Cortex of kidney (tissue), 1 donor: ENCODE measurements at places on chromosomes 2 and 18.

DNA sequence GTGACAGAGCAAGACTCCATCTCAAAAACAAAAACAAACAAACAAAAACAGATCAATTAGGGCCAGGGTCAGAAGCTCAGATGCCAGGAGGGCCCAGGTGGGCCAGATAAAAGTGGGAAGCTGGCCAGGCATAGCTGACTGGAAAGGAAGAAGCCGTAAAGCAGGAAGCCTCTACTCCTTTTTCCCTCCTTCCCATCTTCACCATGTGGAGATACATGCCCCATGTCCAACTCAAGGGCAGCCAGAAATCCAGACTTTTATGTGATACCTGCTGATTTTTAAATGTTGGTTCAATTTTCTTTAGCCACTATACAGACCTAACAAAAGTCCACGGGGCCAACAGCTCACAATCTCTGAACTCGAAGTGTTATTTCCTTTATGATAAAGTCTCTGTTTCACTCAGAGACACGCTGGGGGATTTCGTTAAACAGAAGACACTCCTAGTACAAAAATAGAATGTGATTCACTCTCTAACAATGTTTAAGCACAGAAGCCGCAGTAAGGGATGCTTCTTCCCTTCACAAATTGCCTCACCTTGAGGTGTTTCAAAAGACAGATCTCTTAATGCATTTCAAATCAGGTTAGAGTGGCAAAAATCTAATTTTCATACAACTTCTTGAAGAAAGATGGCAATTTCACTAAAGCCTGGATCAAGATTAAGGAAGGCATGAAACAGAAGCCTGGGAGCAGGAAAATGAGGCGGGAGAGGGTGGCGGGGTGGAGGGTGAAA lies 14.0 kb downstream of the TMEM247 start:
- DNase-seq, result no peak

DNA sequence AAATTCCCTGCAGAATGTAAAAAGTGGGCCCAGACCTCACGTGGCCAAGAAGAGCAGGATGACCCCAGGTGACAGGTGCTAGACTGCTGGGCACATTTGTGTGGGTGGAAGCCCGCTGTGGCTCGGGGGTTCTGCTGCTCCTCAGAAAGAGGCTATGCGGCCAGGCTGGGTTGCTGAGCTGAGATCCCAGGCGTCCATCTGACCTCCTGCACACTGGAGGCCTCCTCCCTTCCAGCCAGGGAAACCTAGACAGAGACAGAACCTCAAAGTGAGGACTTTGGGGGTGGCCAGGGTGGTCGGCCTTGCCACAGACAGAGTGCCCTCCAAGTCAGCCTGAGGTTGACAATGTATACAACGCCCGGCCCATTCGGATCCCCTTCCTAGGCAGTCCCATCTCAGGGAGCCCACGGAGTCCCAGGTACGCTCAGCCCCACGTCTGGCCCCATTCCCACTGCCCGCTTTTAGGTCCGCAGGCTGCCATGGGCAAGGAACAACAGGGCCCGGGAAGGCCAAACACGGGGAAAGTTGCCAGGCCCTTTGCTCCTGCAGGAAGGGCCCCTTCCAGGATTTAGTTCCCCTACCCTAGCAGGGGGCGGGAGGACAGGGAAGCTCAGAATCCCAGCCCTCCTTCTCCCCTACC lies 75.6 kb downstream of the KIAA2012 start:
- DNase-seq, result no peak

DNA sequence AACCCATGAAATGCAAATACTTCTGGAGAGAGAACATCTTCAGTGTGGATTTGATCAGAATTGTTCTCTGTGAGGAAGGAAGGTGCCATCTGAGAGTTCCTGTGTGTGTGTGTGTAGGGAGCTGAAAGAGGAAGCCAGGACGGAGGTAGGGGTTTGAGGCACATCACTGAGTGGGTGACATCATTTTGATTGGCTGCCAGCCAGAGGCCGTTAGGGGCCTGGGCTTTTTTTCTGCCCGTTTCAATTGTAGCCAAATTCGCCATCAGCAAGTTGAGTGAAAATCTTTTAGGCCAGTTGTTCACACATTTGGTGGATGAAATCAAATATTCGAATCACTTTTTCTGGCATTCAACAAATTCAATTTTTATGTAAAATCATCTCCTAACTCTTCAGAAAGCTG lies 48.9 kb downstream of the TSN start:
- no peak for DNase-seq

GRCh38 chr2:178629463-178629862 lies 149.2 kb downstream of the PLEKHA3 start:
- no peak for DNase-seq

GRCh38 chr2:15662026-15662425 lies 70.4 kb downstream of the DDX1 start:
- no peak for DNase-seq

- no peak for DNase-seq
Measured at GRCh38 chr2:159226059-159226461, 60.4 kb downstream of the WDSUB1 start.

DNA sequence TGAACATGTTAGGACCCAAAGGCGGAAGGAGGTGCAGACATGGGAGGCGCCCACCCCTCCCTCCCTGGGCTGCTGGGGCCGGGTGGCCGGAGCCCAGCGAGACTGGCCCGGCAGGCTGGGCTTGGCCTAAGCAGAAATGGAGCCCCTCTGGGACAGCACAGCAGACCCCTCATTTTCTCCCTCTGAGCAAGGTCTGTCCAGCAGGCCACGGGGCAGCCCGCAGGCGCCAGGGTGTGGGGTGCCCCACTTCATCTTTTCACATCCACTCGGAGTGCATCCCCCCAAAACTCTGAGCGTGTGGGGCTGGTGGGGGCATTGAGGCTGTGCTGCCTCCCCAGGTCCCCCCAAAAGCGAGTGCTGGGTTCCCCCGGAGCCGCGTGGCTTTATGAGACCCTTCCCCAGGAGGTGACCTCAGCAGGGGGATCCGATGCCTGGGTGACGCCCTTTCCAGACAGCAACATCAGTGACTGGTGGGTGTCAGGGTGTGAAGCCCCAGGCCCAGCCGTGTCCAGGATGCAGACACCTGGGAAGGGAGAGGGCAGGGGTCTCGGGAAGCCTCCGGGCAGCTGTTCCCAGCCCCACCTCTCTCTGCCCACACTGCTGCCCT lies 36.7 kb upstream of the GPC1 start:
- no peak for DNase-seq

- DNase-seq, result no peak
Measured at GRCh38 chr2:162478721-162479129, 134.8 kb downstream of the GCA start.

DNA sequence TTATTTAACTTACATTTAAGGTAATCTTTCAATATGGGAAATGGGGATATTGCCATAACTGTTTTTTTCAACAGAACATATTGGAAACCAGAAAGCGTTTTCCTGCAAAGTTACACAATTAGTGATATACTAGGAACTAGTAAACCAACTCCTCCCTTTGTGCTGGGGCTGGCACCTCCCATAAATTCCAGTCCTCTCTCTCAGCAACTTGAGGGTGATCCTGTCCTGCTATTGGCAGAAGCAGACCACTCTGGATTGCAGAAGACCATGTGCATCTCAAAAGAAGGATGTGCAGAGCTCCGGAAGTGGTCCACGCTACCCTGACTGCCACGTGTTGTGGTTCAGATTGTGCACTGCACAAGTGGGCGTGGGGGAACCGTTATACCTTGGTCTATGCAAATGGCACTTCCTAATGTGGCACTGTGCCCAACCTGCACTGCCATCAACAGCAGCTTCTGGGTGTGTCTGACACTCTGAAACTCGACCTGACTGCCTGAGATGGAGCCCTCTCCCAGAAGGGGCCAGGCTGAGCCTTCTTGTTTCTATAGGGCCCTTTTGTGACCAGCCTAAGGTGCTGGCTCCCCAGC lies 219.2 kb downstream of the ZNF516 start:
- DNase-seq, result no peak

DNA sequence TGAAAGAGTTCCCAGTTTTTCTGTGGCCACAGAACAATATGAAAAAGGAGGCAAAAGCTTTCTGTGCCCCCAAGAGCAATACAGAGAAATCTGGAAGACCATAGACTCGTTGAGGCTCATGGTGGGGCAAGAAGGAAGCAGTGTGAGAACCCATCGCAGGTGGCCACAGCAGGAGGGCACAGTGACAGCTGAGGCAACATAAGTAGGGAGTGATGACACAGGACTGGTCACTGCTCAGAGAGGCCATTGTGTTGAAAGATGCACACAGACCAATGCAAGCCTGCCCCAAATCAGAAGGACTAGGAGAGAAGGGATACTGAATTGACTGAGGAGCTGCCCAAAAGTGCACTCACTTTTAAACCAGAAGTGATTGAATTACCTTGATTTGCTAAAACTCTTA lies 483.6 kb downstream of the EPHA4 start:
- DNase-seq, result no peak

DNA sequence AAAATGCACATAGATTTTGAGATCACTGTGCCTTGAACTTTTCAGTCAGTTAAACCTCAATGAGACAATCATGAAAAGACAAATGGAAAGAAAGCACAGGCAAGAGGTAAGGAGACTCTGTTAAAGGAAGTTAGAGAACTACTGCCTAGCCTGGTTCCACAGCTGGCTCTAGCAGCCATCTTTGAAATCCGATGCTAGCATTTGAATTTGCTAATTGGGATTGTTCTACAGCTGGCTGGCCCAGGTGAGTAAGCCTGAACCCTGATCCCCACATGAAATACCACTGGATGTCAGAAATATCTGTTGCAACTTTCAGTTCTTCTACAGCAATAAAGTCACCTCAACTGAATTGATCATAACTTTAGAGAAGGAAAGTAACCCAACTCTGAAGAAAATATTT lies 315.2 kb upstream of the CHAC2 start:
- DNase-seq, result no peak

DNA sequence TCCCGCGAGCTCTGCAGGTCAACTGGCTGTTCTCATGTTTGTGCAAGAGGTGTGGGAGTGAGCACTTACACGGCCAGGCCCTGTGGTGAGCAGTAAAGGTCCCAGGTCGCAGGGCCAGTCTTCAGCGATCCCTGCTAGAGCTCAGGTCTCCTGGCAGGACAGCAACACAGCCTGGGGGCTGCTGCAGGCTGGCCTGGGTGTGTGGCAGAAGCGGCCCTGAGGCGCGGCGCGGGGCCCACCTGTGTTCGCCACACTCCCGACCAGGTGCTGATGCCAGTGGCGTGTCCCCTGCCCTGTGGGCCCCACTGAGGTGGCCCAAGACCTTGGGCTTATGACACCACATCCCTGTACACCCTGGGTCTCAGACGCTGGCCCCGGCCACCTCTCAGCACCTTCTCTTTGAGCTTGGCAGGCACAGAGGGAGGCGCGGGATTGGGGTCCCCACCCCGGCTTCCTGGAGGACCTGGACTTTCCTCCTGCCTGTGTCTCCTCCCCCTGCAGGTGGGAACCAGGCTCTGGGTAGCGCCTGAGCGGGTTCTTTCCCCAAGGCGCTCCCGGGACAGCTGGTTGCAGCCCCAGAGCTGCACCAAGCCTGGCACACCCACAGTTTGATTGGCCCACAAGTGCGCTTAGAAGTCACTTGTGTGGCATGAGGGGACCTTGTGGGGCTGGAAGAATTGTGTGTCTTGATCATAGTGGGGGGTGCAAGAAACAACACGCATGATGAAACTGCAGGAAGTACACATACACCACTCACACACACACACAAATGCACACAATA lies 59.2 kb downstream of the TWIST2 start:
- no peak for DNase-seq

GRCh38 chr2:216710551-216711301 lies 15.4 kb upstream of the IGFBP5 start:
- DNase-seq, result no peak

- DNase-seq, result no peak
Measured at GRCh38 chr2:62150597-62151305, 45.2 kb upstream of the B3GNT2 start.

- DNase-seq, result no peak
Measured at GRCh38 chr2:8598295-8599165, 83.3 kb upstream of the ID2 start.

GRCh38 chr2:201158111-201158929 lies 24.6 kb upstream of the CASP10 start:
- no peak for DNase-seq

GRCh38 chr2:8015848-8016600 lies 665.8 kb upstream of the ID2 start:
- no peak for DNase-seq

GRCh38 chr18:55119434-55119833 lies 160.2 kb upstream of the CCDC68 start:
- DNase-seq, result no peak

GRCh38 chr2:162126527-162126926 lies 25.5 kb downstream of the GCG start:
- no peak for DNase-seq

GRCh38 chr2:45895241-45895861 lies 243.9 kb downstream of the PRKCE start:
- DNase-seq, result no peak

GRCh38 chr2:111946294-111947114 lies 48.1 kb downstream of the MERTK start:
- DNase-seq, result no peak

DNA sequence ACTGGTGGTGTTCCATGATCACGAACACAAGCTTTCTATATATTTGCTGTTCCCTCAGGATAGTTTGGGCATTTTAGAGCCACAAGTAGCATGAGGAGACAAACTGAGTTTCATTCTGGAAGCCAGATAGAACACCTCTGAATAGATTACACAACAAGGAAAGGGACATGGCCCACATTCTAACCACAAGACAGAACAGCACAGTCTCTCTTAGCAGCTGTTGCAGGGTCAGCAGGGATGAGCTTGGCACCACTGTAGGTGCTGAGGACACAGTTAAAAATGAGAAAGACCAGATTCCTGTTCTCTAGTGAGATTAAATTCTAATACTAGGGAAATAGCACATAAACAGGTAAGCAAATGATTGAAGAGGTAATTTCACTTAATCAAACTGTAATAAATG lies 235.3 kb downstream of the ZNF407 start:
- no peak for DNase-seq

GRCh38 chr2:169672406-169672805 lies 21.8 kb downstream of the CFAP210 start:
- no peak for DNase-seq

DNA sequence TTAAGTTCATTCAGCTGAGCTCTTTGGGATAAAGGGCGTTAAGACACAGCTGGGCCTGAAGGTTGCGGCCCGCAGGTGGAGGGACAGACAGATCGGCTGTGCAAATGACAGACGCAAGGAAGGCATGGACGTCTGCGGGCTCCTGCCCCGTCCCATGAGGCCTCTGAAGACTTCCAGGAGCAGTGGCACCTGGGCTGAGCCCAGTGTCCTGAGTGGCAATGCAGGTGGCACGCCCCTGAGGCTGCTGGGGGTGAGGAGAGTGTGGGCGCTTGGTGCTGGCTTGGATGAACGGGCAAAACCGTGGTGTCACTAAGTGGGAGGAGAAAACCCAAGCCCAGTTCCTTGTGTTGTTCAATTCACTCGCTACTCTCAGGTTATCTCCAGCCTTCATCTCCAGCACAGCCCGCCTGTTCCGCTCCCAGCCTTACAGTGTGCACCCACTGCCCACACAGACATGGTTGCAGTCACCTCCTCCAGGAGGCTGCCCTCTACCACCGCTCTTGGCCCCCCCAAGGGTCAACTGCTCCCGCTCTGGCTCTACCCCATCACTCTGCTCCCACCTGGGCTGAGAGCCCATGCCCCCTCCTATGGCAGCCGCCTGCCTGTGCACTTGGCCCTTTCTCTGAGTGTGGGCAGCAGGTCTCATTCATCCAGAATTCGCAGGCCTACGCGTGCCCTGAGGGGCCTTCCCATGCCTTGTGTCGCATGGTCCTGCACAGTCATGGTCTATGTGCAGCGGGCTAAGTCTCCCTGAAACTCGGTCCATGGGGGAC lies 50.3 kb downstream of the PTGR3 start:
- DNase-seq, result no peak

- DNase-seq, result no peak
Measured at GRCh38 chr18:76956648-76957047, 134.3 kb downstream of the ZNF236 start.
